IPS DF 6.9 (cell line): ENCODE measurements at places on chromosomes 5 and 9.

GRCh38 chr5:14250084-14250695, 107.0 kb downstream of the TRIO start:
- DNase-seq = no peak

DNA sequence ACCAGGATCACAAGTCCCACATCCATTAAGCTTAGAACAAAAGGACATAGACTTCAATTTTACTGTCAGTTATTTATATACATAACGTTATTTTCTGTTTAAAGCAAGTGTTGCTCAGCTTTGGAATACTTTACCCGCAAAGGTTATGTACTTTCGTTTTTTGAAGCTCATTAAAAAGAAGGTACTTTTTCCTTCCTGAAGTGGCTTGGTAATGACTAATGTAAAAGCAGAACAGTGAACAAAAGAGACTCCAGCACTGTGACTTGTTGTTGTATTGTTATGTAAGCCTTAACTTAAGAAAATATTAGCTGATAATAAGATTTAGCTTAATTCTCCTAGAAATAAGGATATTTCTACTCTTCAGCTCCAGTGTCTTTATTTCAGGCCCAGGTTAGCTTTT, 97.3 kb upstream of the SLCO6A1 start:
- DNase-seq = no peak

- no peak for DNase-seq
Measured at GRCh38 chr5:33639474-33639873, 198.7 kb downstream of the TARS1 start.

DNA sequence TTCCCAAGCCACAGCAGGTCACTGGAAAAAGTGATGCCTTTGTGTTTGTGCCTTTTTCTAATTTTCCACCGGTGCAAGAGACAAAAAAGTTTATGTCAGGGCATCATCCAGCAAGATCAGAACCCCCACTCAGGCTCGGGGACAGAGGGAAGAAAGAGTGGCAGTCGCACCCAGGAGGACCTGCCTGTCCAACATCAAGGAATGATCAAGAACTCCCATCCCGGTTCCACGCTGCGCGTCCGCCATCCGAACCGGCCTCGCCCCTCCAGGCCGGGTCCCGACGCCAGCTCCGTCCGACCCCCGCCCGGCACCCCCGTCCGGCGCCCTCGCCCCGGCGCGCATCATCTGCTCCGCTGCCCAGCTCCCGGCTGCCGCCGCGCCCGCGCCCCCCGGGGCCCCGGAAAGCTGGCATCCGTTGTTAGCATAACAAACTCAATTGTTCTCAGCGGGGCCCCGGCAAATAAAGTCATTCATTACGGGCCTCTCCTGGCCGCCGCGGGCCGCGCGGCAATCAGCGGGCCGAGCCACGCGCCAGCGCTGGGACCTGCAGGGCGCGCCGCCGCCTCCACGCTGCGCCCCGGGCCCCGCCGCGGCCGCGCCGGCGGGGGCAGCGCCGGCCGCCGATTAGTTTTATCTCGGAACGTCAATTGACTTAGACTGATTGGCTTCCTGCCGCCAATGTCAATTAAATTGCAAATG, 48.1 kb downstream of the PAX5 start:
- DNase-seq = no peak

DNA sequence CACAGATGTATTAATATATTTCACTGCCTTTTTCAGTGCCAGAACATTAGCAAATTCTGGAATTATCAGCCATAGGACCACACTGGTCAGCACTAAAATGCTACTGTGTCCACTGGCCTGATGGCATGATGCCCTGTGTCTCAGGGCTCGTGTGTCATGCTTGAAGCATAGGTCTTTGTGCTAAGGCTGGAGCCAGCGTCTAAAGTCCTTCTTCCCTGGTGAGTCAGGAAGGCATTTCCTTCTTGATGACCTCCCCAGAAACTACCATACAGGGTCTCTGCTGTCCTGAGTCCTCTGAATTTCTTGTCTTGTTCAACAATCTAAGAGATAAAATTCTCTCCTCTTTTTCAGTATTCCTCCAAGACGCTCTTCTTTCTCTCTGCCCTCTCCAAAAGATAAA, 489.9 kb downstream of the PSAT1 start:
- DNase-seq = no peak

GRCh38 chr5:36651761-36652685, 45.6 kb downstream of the SLC1A3 start:
- no peak for DNase-seq

DNA sequence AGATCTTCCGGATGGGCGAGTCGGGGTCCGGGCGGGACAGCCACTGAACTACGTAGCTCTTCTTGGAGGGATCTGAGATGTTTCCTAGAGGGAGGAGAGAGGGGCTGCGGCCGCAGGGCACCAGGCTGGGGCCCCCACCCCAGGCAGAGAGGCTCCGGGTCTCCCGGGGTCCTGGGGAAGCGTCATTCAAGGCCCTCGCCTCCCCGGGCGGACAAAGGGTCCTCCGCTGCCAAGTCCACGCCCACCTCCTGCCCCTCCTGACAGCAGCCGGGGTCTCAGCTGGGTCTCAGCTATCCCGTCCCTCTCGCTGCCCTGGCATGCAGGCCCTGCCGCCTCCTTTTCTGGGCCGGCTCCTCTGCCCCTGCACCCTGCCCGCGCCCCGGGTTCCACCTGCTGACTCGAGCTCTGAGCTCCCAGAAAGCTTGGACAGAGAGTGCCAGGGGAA, 61.5 kb downstream of the ZNF354C start:
- DNase-seq = no peak

DNA sequence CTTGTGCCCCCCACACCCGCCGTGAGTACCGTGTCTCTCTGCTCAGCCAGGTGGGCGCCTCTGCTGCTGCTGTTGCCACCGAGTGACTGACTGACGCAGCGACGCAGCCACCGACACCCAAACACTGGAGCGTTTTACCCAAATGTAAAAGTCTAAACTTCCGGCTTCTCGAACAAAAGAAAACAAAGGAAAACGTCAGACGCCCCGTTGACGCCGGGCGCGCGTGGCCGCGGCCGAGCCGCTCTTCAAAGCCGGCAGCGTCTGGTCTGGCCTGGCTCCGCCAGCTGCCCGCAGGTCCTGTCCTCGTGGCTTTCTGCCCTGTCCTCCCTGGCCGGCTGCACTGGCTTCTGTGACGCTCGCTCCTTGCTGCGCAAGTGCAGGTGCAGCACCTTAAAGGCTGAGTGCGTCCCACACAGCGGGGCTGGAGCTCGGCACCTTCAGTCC, 41.4 kb upstream of the CLPTM1L start:
- DNase-seq = no peak

- DNase-seq = no peak
Measured at GRCh38 chr5:67037171-67037570, 159.4 kb downstream of the CD180 start.

- no peak for DNase-seq
Measured at GRCh38 chr9:35110327-35110761, 5.3 kb downstream of the ATOSB start.

DNA sequence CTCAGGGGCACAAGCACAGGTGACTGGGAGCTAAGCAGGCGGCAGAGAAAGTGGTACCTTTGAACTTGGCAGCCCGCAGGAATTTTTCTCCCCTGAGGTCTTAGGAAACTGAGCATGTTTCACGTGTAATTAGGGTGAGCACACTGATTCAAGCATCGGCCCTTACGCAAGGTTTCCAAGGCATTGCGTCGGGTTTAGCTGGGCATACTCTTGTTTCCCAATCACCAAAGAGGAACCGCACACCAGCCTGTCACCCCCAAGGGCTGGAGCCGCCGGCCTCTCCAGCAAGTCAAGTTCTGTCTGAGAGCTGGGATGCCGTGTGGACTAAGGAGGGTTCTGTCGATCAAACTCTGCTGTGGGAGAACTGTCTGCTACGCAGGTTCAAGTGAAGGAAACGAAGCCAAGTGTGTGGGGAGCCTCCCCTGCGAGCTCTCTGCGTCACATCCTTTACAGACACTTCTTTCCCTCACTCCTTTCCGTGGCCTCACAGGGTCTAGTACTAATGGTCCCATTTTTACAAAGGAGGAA, 53.0 kb downstream of the ERGIC1 start:
- no peak for DNase-seq

DNA sequence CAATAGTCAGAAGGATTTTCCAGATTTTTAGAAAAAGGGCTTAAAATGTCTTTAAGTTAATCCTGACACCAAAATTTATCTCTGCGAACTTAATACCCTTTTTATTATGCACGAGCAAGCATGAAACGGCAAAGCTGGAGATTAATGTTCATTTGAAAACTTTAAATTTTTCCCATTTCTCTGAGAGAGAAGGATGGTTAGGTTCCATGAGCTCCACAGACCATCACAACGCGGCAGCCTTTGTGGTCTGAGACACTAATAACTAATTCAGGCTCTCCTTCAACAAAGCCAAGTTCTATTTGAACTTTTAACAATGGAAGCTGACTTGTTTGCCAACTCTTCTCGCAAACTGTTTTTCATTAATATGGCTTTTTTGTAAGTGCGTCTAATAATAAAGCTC, 94.7 kb downstream of the MYO10 start:
- DNase-seq = no peak

DNA sequence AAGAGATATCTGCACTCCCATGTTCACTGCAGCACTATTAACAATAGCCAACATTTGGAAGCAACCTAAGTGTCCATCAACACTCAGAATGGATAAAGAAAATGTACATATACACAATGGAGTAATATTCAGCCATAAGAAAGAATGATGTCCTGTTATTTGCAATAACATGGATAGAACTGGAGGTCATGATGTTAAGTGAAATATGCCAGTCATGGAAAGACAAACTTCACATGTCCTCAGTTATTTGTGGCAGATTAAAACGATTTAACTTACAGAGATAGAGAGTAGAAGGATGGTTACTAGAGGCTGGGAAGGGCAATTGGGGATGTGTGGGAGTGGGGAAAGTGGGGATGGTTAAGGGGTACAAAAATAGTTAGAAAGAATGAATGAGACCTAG, 110.3 kb upstream of the PCSK5 start:
- DNase-seq = no peak

GRCh38 chr5:104498281-104498680, 935.7 kb upstream of the NUDT12 start:
- DNase-seq = no peak

DNA sequence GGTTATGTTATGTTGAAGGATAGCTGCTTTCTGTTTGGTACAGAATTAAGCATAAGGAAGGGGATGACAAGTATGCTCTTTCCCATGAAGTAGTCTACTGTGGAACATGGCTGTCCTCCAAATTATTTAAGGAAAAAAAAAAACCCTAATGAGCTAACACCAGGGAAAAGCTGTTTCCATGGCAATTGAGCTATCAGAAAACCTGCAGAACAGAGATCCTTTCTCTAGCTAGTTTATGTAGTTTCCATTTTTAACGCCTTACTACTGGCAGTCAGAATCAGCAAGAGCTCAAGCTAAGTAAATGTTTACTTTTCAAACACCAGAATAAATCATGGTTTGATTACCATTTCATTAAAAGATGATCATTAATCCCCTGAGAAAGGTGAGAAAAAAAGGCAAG, 287.4 kb upstream of the TARS1 start:
- DNase-seq = no peak

GRCh38 chr5:62780888-62781287, 202.3 kb downstream of the LRRC70 start:
- DNase-seq = no peak

- DNase-seq = no peak
Measured at GRCh38 chr9:131691969-131692611, 47.8 kb downstream of the RAPGEF1 start.

DNA sequence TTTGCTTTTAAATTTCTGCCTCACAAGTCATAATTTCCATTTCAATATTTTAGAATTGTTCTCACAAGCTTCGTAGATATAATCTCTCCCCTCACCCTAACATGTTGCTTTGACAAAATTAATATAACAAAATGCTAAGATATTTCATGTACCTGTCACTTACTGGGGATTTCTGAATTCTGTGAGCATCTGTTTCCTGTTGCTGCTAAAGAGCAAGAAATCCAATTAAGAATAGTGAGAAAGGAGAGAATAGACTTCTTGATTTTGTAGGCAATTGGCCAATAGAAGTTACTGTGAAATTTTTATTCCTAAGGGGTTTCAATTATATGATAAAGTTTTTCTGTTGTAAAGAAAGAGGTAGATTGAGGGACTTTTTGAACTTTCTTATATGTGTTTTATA, 796.5 kb upstream of the ARRDC3 start:
- DNase-seq = no peak

DNA sequence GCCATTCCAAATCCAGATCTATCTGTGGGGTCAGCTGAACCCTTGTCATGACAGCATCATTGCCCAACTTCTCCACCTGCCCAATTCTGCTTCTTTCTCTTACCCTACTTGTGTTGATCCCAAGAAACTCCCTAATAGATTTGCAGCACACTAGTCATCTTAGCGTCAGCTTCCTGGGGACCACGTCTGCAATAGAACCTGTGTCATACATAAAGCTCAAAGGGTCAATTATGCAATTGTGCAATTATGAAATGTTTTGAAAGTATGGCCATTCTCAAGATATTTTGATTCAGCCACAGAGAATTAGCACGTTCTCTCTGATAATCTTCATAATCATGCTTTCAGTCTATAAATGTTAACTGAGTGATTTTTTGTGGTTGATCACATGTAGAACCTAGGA, 87.4 kb upstream of the PAPPA start:
- DNase-seq = no peak

GRCh38 chr5:143360755-143361154, 42.7 kb downstream of the NR3C1 start:
- no peak for DNase-seq
